ENCODE measurements at places on chromosomes 3 and 15.

- DNase-seq, result no peak
Observed at GRCh38 chr3:64214381-64215018, 10.8 kb downstream of the PRICKLE2 start.

GRCh38 chr3:162171970-162172369 lies 675.4 kb downstream of the OTOL1 start:
- DNase-seq, result no peak

DNA sequence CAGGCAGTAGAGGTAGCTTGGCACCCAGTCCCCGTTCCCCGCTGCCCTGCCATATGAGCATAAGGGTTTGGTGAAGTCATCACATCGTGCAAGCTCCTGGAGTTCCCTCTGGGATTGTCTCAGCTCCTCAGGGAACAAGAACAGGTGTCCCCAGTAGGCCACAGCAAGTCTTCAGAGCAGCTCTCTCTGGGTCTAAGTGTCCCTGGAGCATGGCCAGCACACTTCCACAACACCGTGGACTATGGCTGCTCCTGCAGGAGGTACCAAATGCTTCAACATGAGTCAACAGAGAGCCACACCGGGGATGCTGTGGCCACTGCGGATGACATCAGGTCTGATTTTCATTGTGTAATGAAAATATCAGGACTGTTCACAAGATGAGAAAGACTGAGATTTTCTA lies 23.1 kb downstream of the ABHD6 start:
- DNase-seq, result peak; percentile 78

DNA sequence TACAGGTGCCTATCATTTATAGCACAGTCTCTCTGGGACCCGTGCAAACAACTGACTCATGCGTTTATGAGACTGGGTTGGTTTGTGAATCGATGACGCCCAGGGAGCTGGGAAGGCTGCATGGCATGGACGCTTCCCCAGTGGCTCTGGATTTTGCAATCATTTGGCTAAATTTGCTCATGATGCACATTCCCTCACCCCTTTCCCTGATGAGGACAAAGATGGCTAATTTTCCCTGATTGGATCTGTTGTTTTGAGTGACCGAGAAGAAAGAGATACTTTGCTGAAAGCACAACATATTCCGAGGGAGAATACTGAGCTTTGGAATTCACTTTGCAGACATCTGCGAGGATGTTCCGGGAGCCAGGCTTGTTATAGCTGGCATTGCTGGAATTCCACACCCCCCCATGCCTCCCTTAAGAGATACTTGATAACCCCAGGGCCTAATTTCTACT lies 51.1 kb downstream of the CGNL1 start:
- no peak for DNase-seq

DNA sequence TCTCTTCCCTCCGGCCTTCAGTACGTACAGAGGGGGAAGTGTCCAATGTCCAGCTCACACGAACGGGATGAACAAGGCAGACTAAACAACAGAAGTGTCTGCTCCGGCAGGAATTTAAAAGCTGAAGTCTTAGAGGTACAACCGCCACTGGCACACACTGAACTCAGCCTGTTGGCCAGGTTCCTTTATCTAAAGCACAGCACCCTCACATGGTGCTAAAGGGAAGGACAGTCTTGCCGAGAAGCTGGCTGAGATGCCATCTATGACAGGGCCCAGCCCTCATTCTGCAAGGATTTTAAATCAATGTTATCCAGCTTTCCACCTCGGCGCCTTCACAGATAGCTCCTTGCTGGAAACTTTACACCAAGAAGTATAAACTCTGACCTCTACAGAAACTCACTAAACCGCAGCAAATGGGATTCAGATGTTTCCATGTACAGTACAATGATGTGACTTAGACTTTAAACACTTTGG lies 2.8 kb downstream of the ADAMTS17 start:
- DNase-seq, result no peak

- DNase-seq, result no peak
Observed at GRCh38 chr3:121979734-121980449, 42.2 kb downstream of the ILDR1 start.

DNA sequence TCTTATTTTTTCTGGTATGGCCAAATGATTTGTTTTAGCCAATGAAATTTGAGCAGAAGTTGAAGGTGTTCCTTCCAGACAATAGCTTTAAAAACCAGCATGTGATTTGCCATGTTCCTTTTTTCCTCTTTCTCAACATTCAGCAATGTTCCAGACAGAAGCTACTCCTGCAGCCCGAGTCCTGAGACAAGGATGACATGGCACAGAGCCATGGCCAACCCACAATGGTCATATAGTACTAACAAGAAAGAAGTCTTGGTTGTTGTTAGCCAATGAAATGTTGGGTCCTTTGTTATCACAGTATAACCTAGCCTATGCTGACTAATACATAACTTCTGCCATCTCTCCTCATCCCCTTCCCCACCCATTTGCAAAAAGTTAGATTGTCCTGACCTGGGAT lies 211.1 kb upstream of the STT3B start:
- DNase-seq, result no peak

DNA sequence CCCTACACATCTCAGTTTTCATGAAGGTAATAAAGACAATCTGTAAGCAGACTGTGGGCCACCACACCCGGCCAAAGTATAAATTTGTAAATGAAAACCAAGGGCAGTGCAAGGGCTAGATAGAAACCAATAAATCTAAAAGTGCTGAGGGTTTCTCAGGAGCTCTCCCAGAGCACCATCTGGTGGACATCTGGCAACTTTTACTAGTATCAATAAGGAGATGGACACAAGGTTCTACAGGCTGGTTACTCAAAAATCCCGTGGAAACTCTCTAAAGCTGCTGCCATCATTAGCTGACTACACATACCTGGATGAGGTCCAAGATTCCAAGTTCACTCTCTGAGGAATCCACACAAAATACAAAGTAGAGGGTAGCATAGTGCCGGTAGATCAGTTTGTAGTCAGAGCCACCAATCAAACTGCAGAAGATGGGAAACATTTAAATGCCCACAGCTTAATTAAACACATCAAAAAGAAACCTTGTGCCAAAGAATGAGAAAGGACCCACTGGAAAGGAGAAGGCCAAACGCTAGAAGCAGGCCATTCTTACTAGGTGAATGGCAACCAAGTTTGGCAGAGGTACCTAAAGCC lies 5.5 kb downstream of the AP3S2 start:
- peak; percentile 34 for DNase-seq

DNA sequence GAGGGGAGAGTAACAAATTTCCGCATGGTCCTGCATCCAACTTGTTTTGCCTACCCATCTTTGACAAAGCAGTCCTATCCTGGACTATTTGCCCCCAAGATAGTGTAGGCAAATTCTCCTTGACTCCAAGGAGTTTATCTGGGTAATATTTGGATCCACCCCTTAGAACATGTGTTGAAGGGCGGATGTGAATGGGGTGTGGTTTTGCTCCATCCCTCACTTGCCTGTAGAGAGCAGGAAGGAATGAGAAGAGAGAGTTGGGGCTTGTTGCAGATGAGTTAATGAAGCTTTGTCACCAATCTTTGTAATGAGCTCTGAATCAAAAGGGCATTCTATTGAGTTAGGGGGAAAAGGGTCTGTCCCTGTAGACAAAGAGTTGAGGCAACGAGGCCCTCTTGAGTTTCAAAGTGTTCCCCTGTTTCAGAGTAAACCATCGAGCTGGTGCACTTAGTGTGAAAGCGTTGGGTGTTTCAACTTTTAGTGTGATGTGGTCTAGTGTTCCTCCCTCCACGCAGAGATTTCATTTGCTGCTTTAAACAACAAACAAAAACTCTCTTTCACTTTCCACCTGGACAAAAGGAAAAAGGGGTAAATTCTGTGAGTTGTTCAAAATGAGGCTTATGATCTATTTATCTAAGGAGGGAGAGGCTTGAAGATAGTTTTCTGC lies 42.2 kb upstream of the PPARG start:
- DNase-seq, result no peak

- peak; percentile 87 for DNase-seq
Observed at GRCh38 chr3:141094790-141095545, 43.8 kb downstream of the SPSB4 start.

DNA sequence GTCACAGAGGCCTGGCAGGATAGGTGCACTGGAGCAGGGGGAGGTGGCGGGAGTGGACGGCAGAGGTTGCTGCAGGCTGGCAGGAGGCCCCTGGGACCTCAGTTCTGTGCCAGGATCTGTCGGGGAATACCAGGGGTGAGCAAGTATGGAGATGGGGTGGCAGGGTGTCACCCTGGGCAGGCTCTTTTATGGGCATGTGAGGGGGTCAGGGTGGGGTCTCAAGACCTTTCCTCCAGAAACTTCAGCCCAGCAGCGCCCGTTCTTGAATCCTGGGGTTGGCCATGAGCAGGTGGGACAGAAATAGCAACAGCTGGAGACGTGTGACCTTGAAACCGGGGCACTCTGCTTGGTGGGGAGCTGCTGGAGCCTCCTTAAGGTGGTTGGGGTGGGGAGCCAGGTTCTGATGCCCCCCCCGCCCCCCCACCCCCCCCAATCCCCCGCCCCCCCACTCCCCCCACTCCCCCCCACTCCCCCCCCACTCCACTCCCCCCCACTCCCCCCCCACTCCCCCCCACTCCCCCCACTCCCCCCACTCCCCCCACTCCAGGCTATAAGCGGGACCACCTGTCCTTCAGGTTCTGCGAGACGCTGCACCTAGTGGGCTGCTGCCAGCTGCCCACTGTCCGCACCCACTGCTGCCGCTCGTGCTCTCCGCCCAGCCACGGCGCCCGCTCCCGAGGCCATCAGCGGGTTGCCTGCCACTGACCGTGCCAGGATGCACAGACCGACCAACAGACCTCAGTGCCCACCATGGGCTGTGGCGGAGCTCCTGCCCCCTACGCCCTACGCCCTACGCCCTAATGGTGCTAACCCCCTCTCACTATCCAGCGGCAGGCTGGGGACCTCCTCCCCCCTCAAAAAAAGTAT lies 84.9 kb downstream of the TBC1D2B start:
- DNase-seq, result no peak

DNA sequence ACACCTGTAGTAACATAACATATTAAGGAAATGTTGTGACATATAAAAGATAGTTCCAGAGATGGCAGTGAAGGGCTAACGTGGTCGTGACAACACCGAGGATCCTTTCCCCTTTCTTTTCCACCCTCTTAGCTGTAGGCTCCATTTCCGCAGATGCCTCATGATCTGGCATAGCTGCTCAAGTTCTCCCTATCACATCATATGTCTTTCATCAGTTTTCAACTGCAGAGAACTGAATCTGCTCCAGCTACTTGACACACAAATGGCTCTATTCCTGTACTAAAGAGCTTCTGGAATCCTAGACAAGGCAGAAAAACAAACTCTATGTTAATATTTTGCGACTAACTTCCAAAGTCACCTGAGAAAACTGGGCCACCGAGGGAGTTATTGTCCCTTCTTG lies 275.0 kb upstream of the SLCO3A1 start:
- DNase-seq, result no peak

DNA sequence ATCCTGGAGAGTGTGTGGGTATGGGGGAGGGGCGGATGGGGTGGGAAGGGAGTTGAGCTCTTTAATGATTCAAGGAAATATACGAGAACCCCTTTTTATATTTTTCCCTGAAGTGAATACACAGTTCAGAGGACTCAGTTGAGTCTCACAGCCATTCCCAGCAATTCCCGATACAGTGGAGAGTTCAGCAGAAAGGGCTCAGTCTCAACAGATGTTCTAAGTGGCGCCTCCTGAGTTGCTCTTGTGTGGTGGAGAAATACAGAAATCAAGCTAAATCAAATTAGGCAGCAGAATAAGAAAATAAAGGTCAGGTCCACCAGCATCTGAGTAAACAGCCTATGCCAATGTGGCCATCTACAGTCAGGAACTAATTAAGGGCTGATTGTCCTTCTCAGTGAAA lies 372.1 kb downstream of the NR2F2 start:
- DNase-seq, result no peak

DNA sequence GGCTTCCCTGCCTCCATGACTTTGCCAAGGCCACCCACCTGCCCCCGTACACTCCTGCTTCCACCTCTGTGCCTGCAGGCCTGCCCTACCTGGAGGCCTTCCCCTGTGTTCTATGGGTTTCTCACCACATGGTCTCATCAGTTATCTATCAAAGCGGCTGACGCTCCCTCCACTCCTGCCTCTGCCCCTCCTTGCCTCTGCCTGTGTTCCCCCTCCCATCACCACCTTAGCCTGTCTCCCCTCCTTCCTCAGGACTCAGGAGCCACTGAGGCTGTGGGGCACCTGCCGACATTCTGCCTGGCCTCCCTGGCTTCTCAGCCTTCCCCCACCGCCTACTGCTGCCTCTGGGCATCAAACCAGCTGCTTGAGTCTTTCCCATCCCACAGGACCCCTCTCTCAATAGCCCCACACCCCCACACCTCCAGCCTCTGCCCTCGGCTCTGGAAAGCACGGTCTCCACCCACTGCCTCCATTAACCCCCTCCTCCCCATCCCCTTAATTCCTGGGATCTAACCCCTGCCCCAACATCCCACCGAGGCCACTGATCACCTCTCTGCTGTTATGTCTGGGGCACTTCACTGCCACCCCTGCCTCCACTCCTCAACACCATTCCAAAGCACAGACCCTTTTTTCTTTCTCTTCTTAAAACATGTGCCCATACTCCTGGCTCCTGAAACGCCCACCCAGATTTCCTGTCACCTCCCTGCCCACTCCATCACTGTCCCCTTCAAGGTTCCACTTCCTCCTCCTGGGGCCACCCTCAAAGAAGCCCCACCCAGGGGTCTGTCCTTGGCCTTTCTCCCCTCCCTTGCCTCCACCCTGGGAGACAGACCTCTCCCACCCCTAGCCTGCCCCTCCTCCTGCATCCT lies 24.4 kb upstream of the CYP11A1 start:
- no peak for DNase-seq

GRCh38 chr3:24355806-24356205 lies 138.8 kb downstream of the THRB start:
- no peak for DNase-seq

- no peak for DNase-seq
Observed at GRCh38 chr3:150960708-150961684, 11.5 kb downstream of the CLRN1 start.

- DNase-seq, result peak; percentile 41
Observed at GRCh38 chr15:99929266-99929665, 196.0 kb upstream of the LYSMD4 start.

GRCh38 chr15:55186331-55186730 lies 10.4 kb downstream of the RSL24D1 start:
- DNase-seq, result no peak

DNA sequence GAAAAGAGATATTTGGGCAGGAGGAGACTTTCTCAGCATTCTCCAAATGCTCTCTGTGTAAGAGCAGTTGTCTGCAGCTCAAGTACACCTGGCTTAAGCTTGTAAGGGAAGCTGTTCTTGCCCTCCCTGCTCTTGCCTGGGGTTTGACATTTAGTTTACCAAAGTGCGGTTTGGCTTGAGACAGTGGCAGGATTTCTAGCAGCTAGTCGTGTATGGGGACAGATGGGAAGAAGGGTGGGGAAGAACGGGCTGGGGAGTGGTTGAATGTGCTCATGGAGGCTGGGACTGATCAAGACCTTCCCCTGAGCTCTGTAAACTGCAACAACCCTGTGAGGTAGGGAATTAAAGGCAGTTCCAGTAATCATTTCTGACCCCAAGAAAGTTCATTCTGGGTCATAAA lies 39.8 kb downstream of the SQOR start:
- DNase-seq, result no peak

- DNase-seq, result no peak
Observed at GRCh38 chr3:154862265-154862664, 217.9 kb upstream of the MME start.
